Muscle of leg (tissue), 16 donors: ENCODE measurements at places on chromosomes 5 and 9. TPM values are rescaled to one million over a fixed set of nuclear protein-coding genes. Genes with fewer than 3 reads are reported as not detected.
A peak's percentile ranks its signal among the peaks of the same experiment; 100 is the strongest.

Gene CARD9
- 1.2 TPM for total RNA-seq

Gene ENC1
- total RNA-seq, result 18.4 TPM

Gene LCP2
- 4.4 TPM for total RNA-seq

Gene CDH9
- 0.18 TPM for total RNA-seq

Gene SH3GL2
- total RNA-seq, result 0.09 TPM

Gene CSF2
- total RNA-seq, result not detected

Gene TAL2
- 13.9 TPM for total RNA-seq

- peak; percentile 75 for DNase-seq
- peaks cover 3% of the 10 kb centered on the region for H3K4me1 ChIP-seq
- H3K27me3 ChIP-seq, result no peaks in the 10 kb centered on the region
- peak overlapping the region; percentile 47 for H3K27ac ChIP-seq
Observed at GRCh38 chr9:14692470-14693250, 572 bp downstream of the ZDHHC21 start.

DNA sequence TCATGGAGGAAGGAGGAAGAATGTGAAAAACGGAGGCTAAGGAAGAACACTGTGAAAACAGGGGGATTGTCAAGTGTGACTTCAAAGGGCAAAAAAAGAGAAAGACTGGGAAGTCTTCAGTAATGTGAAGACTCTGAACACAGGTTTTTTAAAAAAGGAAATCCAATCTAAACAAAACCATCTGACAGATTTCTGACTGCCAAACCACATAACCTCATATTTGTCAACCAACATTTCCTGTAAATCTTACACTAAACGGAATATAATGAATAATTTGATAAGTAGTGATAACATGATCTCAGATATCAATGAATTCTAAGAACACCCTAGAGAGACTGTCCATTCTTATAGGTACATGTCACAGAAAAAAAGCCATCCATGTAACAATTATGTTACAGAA is 124.7 kb downstream of the FBN2 start:
- H3K4me1 ChIP-seq, result no peaks in the 10 kb centered on the region
- H3K27me3 ChIP-seq, result no peaks in the 10 kb centered on the region
- H3K36me3 ChIP-seq, result peaks cover 3% of the 10 kb centered on the region
- H3K4me3 ChIP-seq, result no peak overlapping the region
- peak; percentile 29 for DNase-seq

- no peak overlapping the region for H3K4me3 ChIP-seq
- H3K27me3 ChIP-seq, result no peaks in the 10 kb centered on the region
- no peak for DNase-seq
- no peaks in the 10 kb centered on the region for H3K36me3 ChIP-seq
- H3K4me1 ChIP-seq, result no peaks in the 10 kb centered on the region
Observed at GRCh38 chr5:136749016-136749415, 383.7 kb upstream of the TRPC7 start.

GRCh38 chr9:120925535-120926396 is 830 bp downstream of the TRAF1 start:
- no peaks in the 10 kb centered on the region for H3K27me3 ChIP-seq
- no peak overlapping the region for H3K27ac ChIP-seq
- no peak for DNase-seq
- no peaks in the 10 kb centered on the region for H3K36me3 ChIP-seq
- peaks cover 16% of the 10 kb centered on the region for H3K4me1 ChIP-seq
- H3K4me3 ChIP-seq, result no peak overlapping the region

GRCh38 chr5:175885813-175886212 is 14.4 kb downstream of the CPLX2 start:
- no peak overlapping the region for H3K4me3 ChIP-seq
- no peaks in the 10 kb centered on the region for H3K36me3 ChIP-seq
- no peak overlapping the region for H3K27ac ChIP-seq
- H3K4me1 ChIP-seq, result peaks cover 7% of the 10 kb centered on the region
- H3K27me3 ChIP-seq, result no peaks in the 10 kb centered on the region

DNA sequence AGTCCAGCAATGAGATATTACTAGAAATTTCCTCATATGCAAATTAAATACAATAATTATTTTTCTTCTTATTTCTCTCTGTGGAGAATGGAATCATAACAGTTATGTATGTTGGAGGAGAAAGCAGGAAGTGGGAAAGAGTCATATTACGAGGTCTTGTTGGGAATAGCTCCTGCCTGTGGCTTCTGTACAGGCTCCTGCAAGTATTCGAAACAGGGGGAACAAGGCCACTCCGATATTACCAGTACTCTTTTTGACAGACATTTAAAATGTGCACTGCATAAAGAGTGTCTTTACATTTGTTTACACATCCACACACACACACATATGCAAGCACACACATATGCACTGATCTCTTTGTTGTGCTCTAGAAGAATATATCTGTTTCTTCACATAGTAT is 812.0 kb upstream of the ZNF608 start:
- H3K27me3 ChIP-seq, result no peaks in the 10 kb centered on the region
- no peaks in the 10 kb centered on the region for H3K36me3 ChIP-seq
- no peak overlapping the region for H3K4me3 ChIP-seq
- no peaks in the 10 kb centered on the region for H3K4me1 ChIP-seq
- DNase-seq, result peak; percentile 31

- H3K4me1 ChIP-seq, result peaks cover 4% of the 10 kb centered on the region
- no peak overlapping the region for H3K4me3 ChIP-seq
- no peak overlapping the region for H3K27ac ChIP-seq
- no peaks in the 10 kb centered on the region for H3K36me3 ChIP-seq
- peak; percentile 60 for DNase-seq
Observed at GRCh38 chr5:134451936-134452505, 40.3 kb upstream of the CDKN2AIPNL start.

DNA sequence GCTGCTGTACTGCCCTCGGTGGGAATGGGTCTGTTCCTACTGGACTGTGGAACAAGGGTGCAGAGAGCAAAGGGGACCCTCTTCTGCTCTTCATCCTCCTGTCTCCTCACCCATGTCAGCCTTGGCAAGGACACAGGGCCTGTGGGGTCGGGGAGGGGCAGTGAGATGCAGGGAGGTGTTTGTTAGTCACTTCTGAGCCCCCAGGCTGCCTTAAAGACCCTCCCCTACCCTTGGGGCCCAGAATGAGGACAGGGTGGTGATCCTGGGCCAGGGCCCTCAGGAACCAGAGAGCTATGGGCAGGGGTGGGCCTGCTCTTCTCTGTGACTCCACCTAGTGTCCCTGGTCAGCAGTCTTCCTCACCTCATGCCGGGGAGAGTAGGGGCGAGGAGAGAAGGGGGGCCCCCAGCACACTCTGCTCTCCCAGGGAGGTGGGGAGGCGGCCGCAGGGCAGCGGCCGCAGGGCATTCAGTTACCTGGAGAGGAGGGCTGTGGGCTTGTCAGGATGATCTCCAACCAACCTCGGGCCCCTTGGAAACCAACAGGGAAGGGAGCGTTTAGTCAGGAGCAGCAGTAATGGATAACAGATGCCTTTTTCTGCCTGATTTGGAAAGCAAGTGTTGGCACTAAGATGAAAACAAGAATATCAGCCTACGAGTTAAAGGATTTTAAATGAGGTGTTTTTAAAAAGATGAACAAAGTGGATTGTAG is 62.0 kb upstream of the GARNL3 start:
- no peaks in the 10 kb centered on the region for H3K27me3 ChIP-seq
- DNase-seq, result peak; percentile 80
- H3K36me3 ChIP-seq, result no peaks in the 10 kb centered on the region
- H3K27ac ChIP-seq, result peak overlapping the region; percentile 55

- H3K27ac ChIP-seq, result no peak overlapping the region
- H3K4me3 ChIP-seq, result no peak overlapping the region
- no peaks in the 10 kb centered on the region for H3K27me3 ChIP-seq
- peak; percentile 9 for DNase-seq
Observed at GRCh38 chr9:6782345-6782744, 24.6 kb downstream of the KDM4C start.

GRCh38 chr9:18969128-18969527 is 63.9 kb downstream of the SAXO1 start:
- peak overlapping the region; percentile 67 for H3K27ac ChIP-seq
- no peaks in the 10 kb centered on the region for H3K27me3 ChIP-seq
- peak; percentile 99 for DNase-seq
- peaks cover 25% of the 10 kb centered on the region for H3K4me1 ChIP-seq

DNA sequence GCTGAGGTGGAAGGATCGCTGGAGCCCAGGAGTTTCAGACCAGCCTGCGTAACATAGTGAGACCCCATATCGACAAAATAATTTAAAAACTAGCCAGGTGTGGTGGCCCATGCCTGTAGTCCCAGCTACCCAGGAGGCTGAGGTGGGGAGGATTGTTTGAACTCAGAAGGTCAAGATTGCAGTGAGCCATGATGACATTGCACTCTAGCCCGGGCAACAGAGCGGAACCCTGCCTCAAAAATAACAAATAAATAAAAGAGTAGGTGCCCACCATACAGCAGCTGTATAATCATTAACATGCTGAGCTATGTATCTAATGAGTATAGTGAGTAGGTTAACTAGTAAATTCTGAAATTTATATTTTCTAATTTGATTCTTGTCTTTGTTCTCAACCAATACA is 11.0 kb upstream of the ATP6V0E1 start:
- DNase-seq, result no peak
- H3K27ac ChIP-seq, result no peak overlapping the region
- no peak overlapping the region for H3K4me3 ChIP-seq
- peaks cover 12% of the 10 kb centered on the region for H3K36me3 ChIP-seq
- no peaks in the 10 kb centered on the region for H3K4me1 ChIP-seq

DNA sequence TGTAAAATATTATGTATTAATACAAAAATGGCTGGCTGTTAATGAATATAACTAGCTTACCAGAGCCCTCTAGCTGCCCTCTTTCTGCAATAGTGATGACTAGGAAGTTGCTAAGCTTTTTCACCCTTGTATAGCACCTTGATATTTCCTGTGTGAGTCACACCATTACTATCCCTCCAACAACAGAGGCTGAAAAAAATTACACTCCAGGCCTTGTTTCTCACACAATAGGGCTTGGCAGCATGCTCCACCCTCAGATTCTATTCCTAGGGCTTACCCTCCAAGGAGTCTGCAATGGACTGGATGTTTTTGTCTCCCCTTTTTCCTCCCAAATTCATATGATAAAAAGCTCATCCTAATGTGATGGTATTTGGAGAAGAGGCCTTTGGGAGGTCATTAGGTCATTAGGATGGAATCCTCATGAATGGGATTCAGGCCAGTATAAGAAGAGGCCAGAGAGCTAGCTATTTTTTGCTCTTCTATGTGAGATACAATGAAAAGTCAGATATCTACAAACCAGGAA is 184.6 kb upstream of the MAP1B start:
- H3K36me3 ChIP-seq, result no peaks in the 10 kb centered on the region
- peak overlapping the region; percentile 31 for H3K27ac ChIP-seq
- peak; percentile 71 for DNase-seq
- H3K4me1 ChIP-seq, result peaks cover 2% of the 10 kb centered on the region
- H3K27me3 ChIP-seq, result no peaks in the 10 kb centered on the region
- H3K4me3 ChIP-seq, result no peak overlapping the region

DNA sequence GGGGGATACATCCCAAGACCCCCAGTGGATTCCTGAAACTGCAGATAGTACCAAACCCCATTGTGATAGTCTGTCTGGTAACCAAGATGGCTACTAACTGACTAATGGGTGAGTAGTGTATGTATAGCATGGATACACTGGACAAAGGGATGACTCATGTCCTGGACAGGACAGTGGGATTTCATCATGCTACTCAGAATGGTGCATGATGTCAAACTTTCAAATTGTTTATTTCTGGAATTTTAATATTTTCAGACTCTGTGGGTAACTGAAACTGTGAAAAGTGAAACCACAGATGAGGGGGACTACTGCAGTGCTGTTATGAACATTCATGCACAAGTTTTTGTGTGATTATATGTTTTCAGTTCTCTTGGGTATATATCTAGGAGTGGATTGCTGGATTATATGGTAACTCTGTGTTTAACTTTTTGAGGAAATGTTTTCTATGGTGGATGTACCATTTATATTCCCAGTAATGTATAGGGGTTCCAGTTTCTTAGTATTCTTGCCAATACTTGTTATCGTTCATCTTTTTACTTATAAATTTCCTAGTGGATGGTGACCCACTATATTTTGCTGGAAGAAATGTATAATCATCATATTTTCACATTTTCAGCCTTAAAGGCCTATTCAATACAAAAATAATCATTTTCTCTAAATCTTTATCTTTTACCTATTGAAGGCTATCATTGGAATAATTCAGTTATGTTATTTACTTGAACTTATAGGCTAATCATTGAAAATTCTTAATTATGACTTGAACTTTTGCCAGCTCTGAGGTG is 140.9 kb downstream of the NR3C1 start:
- H3K4me3 ChIP-seq, result no peak overlapping the region
- no peaks in the 10 kb centered on the region for H3K36me3 ChIP-seq
- H3K4me1 ChIP-seq, result no peaks in the 10 kb centered on the region
- no peak overlapping the region for H3K27ac ChIP-seq
- no peak for DNase-seq
- no peaks in the 10 kb centered on the region for H3K27me3 ChIP-seq

DNA sequence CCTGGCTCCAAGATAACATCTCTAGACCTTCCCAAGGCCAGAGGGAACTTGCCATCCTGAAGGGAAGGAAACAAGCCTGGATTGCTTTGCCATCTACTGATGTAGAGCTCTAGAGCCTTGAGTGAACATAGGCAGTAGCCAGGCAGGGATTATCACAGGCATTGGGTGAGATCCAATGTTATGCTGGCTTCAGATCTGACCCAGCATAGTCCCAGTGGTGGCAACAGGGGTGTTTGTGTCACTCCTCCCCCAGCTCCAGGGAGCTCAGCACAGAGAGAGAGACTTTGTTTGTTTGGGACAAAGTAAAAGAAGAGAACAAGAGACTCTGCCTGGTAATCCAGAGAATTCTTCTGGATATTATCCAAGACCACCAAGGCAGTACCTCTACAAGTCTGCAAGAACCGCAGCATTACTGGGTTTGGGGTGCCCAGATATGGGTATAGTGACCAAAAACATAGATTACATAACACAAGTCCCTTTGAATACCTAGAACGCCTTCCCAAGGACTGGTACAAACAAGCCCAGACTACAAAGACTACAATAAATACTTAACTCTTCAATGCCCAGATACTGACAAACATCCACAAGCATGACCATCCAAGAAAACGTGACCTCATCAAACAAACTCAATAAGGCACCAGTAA is 137.6 kb upstream of the DAPK1 start:
- H3K27me3 ChIP-seq, result no peaks in the 10 kb centered on the region
- H3K4me3 ChIP-seq, result no peak overlapping the region
- DNase-seq, result no peak
- H3K27ac ChIP-seq, result no peak overlapping the region
- no peaks in the 10 kb centered on the region for H3K36me3 ChIP-seq
- peaks cover 2% of the 10 kb centered on the region for H3K4me1 ChIP-seq

GRCh38 chr5:8993031-8993430 is 552.8 kb downstream of the SEMA5A start:
- no peak overlapping the region for H3K27ac ChIP-seq
- H3K36me3 ChIP-seq, result no peaks in the 10 kb centered on the region
- H3K4me1 ChIP-seq, result no peaks in the 10 kb centered on the region
- no peak overlapping the region for H3K4me3 ChIP-seq
- H3K27me3 ChIP-seq, result no peaks in the 10 kb centered on the region

DNA sequence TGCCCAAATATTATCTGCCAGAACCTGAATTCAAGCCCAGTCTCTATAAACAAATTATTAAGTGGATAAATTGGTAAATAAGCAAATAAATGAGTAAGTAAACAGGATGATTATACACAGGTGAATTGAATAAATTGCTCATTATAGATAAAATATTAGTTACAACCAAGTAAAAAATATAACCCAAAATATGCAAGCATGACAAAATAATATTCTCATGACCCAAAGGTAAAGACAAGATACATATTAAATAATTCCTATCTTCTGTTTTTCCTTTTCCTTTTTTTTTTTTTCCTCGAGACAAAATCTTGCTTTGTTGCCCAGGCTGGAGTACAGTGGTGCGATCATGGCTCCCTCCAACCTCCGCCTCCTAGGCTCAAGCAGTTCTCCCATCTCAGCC is 21.2 kb upstream of the FSD1L start:
- H3K27ac ChIP-seq, result no peak overlapping the region
- no peak overlapping the region for H3K4me3 ChIP-seq
- H3K4me1 ChIP-seq, result no peaks in the 10 kb centered on the region

- no peaks in the 10 kb centered on the region for H3K36me3 ChIP-seq
- H3K27ac ChIP-seq, result no peak overlapping the region
- peaks cover 2% of the 10 kb centered on the region for H3K27me3 ChIP-seq
- peaks cover 10% of the 10 kb centered on the region for H3K4me1 ChIP-seq
- no peak overlapping the region for H3K4me3 ChIP-seq
Observed at GRCh38 chr9:136304456-136304855, 562 bp upstream of the CCDC187 start.
